ENCODE measurements at places on chromosomes 5 and 9.

DNA sequence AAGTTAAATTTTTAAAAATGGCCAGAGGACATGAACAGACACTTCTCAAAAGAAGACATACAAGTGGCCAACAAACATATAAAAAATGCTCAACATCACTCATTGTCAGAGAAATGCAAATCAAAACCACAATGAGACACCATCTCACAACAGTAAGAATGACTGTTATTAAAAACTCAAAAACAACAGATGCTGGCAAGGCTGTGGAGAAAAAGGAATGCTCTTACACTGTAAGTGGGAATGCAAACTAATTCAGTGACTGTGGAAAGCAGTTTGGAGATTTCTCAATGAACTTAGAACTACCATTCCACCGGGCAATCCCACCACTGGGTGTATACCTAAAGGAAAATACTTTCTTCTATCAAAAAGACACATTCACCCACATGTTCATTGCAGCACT lies 168.5 kb upstream of the PIK3R1 start:
- no peak for DNase-seq

GRCh38 chr9:108842610-108843295 lies 13.0 kb downstream of the ACTL7B start:
- peak; percentile 9 for DNase-seq

- DNase-seq, result no peak
These were observed 41.7 kb downstream of the RETREG1 start for GRCh38 chr5:16574789-16575721.

DNA sequence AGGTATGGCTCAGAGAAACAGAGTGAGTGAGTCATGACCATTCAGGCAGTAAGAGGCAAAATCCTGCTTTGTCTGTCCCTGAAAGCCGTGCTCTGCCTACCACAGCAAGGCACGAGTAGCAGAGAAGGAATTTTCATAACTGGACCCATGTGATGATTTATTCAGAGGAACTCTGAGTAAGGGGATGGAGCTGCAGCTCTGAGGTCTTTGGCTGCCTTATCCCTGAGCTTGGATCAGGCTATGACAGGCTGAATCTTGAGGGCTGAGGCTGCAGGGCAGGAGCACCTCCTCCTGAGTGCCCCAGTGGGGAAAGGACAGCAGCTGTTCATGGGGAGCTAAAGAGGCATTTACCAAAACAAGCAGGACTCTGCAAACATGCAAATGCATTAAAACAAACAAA lies 183.4 kb downstream of the PAPPA start:
- DNase-seq, result no peak

- DNase-seq, result no peak
These were observed 87.7 kb downstream of the ANGPTL2 start for GRCh38 chr9:127034691-127035090.

- DNase-seq, result no peak
These were observed 127.2 kb downstream of the DOCK8 start for GRCh38 chr9:341634-342421.

- no peak for DNase-seq
These were observed 232.7 kb downstream of the RFK start for GRCh38 chr9:76161541-76161940.

GRCh38 chr5:172473427-172473826 lies 19.1 kb upstream of the SH3PXD2B start:
- no peak for DNase-seq

DNA sequence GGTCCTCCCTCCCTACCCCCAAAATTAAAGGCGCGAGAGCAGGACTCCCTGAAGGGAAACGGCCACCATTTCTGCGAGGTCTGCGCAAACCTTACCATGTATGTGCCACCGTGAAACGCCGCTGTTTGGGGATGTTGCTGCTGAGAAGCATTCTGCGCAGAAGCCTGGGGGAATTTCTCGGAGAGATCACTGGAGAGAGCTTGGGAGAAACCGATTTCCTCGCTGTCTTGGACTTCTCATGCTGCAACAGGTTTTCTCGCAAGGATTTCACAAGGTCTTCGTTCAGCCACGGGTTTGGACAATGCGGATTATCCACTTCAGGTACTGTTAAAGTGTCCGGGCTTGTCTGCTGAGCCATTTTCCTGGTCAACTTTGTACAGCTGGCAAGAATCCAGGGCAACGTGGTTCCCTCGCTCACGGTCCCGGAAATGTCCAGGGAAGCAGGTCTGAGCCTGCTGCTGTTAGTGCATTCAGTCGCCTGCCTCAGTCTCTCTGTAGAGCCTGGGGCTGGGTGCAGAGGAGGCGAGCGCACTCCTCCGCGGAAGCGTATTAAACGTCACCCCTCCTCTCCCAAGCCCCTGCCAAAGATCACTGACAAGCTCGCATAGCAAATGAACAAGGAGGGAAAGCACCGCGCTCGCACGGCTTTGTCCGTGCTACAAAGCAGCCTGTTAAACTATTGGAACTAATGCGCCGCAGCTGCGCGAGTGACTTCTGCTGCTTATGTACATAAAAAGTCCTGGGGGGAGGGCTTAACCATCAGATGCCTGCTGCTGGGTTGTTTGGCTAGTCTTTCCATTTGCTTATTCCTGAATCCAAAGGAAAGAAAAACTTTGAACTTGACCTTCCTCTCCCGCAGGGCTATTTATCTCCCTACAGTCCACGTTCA lies 125.1 kb downstream of the PDE4D start:
- peak; percentile 53 for DNase-seq

- DNase-seq, result no peak
These were observed 129.4 kb downstream of the LPAR1 start for GRCh38 chr9:110908894-110909293.

DNA sequence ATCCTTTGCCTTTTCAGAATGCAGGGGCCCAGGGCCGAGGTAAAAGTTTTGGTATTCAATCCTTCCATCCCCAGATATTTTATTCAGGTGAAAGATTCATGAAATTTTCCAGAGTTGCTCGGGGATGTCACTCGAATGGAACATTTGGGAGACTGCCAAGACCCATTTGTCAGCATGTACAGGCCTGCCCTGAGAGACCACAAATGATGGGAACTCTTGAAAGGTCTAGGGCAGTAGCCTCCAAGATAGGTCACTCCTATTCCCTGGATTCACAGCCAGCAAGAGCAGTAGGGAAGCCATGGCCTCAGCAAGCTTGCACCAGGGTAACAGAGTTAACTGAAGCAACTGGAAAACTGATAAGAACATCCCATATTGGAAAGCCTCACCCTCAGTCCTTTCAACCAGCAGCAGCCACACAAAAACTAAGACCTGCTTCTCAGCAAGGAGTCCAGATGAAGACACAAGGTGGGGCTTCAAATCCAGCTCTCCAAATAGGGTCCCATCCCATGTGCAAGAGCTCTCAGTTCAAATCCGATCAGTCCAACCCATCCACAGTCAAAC lies 12.5 kb downstream of the CARD6 start:
- DNase-seq, result no peak

GRCh38 chr5:32538031-32538547 lies 47.3 kb upstream of the SUB1 start:
- no peak for DNase-seq

DNA sequence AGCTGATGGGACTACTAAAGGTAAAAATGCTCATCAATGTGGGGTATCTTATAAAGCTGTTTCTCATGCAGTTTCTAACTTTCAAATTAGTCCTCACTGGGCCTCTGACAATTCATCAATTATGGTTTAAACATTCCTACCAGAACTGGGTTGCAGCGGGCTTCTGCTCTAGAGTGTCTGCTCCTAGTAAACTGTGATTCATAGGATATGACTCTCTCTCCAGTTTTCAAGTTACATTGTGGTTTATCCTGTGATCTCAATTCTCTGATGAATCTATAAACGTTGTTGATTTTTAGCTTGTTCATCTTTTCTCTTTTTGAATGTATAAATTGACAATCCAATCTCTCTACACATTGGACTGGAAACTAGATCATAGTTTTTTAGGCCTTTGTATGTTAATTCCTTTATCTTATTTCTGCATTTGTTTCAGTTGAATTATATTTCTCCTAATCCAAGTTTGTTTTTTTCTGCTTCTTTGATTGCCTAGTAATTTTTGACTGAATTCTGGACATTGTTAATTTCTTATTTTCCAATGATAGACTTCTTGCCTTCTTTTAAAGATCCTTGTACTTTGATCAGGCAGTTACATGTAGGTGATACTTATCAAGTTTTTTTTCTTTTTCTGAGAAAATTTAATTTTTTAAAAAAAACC lies 822.6 kb downstream of the TLE1 start:
- no peak for DNase-seq

- DNase-seq, result no peak
These were observed 2.1 kb downstream of the ECPAS start for GRCh38 chr9:111481885-111482636.

- no peak for DNase-seq
These were observed 147.4 kb downstream of the TRIM36 start for GRCh38 chr5:115022303-115022702.

GRCh38 chr9:107472581-107473340 lies 16.8 kb downstream of the KLF4 start:
- no peak for DNase-seq

DNA sequence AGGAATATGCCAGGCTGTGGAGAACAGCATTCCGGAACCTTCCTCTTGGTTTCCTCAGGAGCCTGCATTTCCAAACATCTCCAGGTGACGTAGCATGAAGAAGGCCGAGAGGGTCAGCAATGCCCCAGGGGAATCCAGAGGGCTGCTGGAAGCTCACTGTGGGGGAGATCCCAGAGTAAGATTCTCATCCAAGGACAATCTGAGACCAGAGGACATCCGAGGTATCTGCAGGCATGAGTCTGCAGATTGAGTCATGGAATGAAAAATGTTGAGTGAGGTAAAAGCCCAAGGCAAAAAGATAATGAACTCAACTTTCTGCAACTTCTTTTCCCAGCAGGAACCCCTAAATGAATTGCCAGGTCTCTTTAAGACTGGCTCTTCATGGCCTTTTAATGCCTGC lies 73.5 kb downstream of the KIF4B start:
- DNase-seq, result no peak

- DNase-seq, result peak; percentile 76
These were observed 188.6 kb downstream of the FSTL4 start for GRCh38 chr5:133423618-133424282.
